NCI-H1436 (cell line): ENCODE measurements at places on chromosomes 2 and 18.

GRCh38 chr2:10658041-10658913 is 31.5 kb downstream of the NOL10 start:
- DNase-seq = no peak

- DNase-seq = no peak
Observed at GRCh38 chr2:25833566-25833965, 44.7 kb downstream of the ASXL2 start.

DNA sequence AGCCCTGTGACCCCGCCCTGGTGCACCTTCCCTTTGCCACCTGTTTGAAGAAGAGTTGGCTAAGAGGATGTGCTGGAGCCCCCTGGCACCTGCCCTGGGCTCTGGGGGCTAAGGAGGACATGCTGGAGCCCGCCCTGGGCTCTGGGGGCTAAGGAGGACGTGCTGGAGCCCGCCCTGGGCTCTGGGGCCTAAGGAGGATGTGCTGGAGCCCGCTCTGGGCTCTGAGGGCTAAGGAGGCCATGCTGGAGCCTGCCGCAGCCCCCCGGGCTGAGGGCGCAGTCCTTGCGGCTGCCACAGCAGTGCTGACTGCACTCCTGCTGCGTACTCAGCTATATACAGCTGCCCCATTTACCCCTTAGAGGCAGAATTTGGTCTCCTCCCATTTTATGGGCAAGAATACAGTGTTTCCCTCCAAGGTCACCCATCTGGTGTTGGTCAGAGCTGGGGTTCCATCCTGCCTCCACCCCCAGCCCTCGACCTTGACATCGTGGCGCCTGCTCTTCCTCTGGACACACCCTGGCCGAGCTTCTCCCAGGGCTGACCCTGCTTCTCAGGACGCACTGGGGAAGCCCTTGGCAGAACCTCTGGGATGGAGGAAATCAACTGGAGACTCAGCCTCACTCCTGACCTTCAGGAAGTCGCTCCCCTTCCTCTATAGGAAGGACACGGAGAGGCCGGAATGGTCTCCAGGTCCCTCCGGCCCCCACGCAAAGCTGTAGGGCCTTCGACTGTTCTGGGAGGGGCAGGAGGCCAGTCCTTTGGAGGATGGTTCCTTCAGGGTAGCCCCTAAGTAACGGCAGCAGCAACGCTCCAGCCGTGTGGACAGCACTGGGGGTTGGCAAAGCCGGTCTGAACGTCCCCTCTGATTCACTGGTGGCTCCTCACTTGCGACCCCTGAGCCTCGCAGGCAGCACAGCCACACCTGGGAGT is 65.0 kb upstream of the HPCAL1 start:
- DNase-seq = no peak

GRCh38 chr2:233287871-233288270 is 19.7 kb upstream of the SAG start:
- DNase-seq = no peak

DNA sequence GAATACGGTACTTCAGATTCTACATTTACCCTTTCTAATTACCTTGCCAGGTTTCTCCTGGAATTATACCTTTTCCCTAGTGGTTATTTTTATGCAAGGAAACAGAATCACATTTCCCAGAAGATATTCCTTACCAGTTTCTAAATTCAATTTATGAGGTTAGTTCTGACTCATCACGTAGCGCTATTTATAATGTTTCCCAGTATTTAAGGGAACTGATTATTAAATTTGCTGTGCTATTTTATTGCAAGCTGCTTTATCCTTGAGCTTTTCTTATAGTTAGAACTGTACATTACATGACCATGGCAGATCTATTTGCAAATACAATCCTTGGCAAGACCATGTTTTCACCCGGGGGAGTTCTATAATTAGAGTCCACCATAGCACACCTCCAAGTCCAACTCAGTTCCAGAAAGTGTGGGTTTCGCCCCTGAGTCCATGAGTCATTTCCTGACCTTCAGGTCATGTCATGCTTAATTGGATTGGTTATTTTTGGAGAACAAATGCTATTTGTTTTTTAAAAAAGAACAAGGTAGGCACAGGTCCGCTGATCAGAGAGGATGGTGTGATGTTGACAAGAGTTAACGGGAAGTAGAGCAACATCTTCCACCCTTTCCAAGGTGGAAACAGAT is 126.6 kb downstream of the ZNF532 start:
- no peak for DNase-seq

- DNase-seq = no peak
Observed at GRCh38 chr2:86686460-86686859, 33.6 kb upstream of the RMND5A start.

DNA sequence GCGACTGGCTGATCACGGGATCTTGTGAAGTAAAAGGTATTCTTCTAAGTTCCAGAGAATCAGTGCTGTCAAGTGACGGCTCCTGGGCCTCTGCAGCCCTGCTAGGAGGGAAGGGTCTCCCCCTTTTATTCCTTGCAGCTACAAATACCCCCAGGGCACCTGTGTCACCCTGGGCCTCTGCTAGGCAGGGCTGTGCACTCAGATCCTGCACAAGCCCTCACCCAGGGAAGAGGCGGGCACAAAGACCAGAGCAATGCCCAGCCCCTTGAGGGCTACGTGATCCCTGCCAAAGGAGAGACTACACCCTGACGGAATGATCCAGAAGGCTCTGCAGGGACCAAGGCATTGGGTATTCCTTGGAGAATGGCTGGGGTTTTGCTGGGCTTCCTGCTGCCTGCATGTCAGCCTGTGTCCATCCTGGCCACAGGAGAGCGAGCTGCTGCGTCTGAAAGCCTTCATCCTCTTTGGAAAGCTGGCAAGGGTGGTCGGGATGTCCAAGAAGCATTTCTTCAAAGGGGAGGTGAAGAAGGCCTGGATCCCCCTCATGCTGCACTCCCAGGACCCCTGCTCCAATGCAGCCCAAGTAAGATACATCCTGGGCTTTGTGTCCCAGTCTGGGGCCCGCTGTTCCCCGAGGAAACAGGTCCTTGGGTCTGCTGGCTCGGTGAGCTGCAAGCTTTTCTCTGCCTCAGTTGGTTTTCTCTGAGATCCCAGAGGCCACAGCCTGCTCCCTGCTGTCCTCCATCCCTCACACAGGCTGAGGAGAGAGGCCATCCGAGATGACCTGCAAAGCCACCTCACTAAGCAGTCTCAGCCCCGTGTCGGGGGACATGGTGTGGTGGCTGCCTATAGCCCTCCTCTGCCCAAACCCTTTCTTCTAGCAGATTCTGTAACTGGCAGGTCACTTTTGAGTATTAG is 24.9 kb downstream of the HJURP start:
- DNase-seq = no peak

GRCh38 chr2:161471631-161472030 is 55.5 kb downstream of the TBR1 start:
- DNase-seq = no peak

GRCh38 chr18:2114289-2114688 is 457.0 kb downstream of the METTL4 start:
- DNase-seq = no peak

GRCh38 chr2:88196490-88197087 is 26.4 kb downstream of the THNSL2 start:
- DNase-seq = no peak

GRCh38 chr2:16664809-16665747 is 556 bp downstream of the CYRIA start:
- no peak for DNase-seq

- no peak for DNase-seq
Observed at GRCh38 chr2:15177103-15177502, 384.0 kb downstream of the NBAS start.

- no peak for DNase-seq
Observed at GRCh38 chr2:184681642-184682321, 83.5 kb downstream of the ZNF804A start.

DNA sequence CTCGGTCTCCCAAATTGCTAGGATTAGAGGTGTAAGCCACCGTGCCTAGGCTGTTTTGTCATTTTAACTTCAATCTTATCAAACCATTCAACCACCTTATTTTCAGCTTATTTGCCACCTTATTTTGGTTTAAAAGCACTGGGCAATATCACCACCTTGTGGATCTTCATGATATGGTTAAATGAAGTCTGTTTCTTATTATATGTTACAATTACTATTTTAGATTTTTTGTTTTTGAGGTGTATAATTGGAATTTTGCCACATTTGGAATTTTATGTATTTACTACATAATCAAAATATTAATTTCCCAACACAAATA is 43.8 kb upstream of the SCN9A start:
- DNase-seq = peak; percentile 9

- no peak for DNase-seq
Observed at GRCh38 chr18:58635891-58636290, 7.0 kb upstream of the ALPK2 start.

GRCh38 chr2:187230088-187230487 is 218.0 kb downstream of the CALCRL start:
- no peak for DNase-seq

- no peak for DNase-seq
Observed at GRCh38 chr2:118102433-118103082, 14.3 kb downstream of the INSIG2 start.

- no peak for DNase-seq
Observed at GRCh38 chr2:9703701-9704221, 73.0 kb upstream of the YWHAQ start.

- DNase-seq = no peak
Observed at GRCh38 chr18:35083174-35083712, 42.0 kb downstream of the MAPRE2 start.

- no peak for DNase-seq
Observed at GRCh38 chr18:44180683-44181082, 500.0 kb upstream of the SETBP1 start.

- DNase-seq = no peak
Observed at GRCh38 chr18:9739516-9739915, 31.4 kb downstream of the RAB31 start.

GRCh38 chr2:239393941-239394340 is 6.9 kb downstream of the HDAC4 start:
- DNase-seq = no peak

DNA sequence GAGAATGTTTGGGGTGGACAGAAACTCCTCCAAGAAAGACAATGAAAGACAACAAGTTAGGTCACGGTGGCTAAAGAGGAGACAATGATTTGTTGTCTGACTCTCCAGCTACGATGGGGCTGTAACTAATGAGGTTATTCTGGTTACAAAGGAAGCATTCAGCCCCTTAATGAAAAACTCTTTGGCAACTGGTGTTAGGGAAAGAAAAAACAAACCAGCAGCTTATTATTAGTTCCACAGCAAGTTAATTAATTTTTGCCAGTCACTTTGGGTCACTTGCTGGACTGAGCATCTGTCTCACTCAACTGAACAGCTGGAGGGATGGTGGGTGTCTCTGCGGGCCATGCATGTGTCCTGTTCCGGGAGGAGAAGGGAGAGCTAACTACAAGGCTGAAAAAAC is 263.7 kb downstream of the ALK start:
- no peak for DNase-seq

DNA sequence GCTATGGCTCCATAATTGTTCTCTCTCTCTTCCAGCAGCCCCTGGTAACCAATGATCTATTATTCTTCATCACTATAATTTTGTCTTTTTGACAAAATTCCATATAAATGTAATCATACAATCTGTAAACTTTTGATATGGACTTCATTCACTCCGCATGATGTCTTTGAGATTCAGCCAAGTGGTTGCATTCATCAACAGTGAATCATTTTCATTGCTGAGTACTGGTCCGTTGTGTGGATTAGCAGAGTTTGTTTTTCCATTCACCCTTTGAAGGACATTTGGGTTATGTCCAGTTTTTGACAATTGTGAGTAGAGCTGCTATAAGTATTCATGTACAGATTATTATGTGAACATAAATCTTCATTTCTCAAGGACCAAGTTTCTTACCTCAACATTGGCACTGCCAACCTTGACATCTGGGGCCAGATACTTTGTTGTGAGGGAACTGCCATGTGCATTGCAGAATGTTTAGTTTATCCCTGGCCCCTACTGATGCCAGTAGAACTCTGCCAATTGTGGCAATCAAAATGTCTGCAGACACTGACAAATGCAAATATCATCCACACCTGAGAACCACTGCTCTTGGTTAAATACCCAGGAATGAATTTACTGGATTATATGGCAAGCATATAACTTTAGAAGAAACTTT is 48.4 kb upstream of the BCL2L11 start:
- DNase-seq = no peak

DNA sequence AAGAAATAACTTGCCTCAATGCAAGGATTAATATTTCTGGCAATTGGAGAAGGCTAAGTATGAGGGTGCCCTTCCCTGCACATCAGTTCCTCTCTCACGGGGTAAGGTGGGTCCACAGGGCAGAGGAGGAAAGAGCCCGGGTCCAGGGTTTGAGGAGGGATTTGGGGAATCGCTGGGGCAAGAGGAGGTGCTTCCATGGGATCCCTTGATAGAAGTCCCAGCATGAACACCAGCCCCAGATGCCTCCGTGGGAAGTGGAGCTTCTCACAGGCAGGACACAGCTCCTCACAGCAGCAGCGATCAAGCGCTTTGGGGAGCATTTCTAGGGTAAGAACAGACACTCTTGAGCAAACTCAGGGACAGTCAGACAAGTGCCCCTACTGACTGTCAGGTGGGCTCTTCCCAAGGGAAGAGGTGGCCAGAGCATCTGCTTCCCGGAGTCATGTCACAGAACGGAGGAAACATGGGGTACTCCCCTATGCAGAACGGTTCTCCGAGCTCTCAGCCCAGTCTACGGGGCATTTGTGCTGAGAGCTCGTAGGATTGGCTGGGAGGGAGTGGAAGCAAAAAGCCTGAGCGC is 218.9 kb upstream of the ARL4C start:
- no peak for DNase-seq

DNA sequence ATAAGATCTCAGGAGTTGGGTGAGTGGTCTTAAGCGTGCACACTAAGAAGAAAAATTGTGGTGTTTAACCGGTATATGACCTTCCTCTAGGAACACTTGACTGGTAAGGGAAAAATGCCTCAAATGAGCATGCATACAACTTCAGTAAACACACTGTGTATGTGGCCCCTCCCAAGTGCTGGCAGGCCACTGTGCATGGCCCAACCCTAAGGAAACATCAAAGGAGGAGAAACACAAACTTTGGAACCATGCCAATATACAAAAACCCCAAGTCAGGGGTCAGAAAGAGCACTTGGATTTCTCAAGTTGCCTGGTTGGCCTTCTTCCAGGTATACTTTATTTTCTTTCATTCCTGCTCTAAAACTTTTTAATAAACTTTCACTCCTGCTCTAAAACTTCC is 308.9 kb upstream of the LRRTM4 start:
- no peak for DNase-seq

GRCh38 chr2:150081775-150082481 is 405.5 kb downstream of the RND3 start:
- DNase-seq = no peak

DNA sequence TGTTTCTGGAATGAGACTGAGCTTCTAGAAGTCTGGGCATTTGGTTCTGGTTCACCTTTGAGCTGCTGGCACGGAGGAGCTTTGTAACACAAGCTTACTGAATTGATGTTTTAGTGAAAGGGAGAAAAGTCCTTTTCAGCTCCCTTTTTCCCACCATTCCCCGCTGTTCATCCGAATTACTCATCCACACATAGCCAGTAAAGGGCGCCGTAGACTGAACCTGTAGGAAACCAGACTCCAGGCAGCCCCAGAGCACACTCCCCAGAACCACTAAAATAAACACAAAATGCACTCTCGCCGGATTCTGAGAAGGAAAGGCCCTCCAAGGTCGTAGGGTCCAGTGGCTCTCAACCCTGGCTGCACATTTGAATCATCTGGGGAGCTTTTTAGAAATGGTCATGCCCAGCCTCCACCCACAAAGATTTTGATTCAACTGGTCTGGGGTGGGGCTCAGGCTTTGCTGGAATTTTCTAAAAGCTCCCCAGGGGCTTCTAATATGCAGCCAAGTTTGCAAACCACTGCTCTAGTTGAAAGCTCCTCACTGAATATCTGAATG is 29.6 kb downstream of the TCF7L1 start:
- no peak for DNase-seq

GRCh38 chr2:158993721-158994587 is 25.5 kb downstream of the TANC1 start:
- no peak for DNase-seq

GRCh38 chr2:57907411-57907810 is 139.2 kb upstream of the VRK2 start:
- DNase-seq = no peak
